ENCODE measurements at places on chromosomes 12 and 14. TPM values are rescaled to one million over a fixed set of nuclear protein-coding genes. Genes with fewer than 3 reads are reported as not detected.

DNA sequence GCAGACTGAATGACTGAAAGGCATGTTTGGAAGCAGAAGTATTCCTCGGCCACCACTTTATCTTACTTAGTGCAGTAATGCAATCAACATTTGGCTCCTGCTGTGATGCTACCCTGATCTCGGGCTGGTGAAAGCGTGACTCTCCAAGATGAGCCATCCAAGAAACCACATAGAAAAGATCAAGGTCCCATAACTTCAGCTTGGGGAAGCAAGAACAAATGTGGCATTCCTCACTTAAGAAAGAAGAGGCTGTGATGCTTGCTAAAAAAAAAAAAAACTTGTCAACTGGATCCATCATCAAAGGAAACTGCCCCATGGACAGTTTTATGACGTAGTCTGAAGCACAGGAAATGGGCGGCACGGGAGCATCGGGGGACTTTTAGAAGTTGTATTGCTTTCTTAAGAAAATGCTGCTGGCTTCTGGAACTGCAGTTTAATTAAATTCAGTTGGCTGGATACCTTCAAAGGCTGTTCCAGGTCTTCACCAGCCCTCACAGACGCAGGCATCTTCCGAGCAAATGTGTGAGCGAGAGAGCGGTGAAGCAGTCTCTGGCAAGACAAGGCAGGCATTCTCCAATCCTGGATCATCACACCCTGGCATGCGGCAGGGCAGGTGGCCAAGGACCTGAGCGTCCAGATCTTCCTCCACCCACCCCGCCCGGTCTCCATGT lies 38.2 kb upstream of the MAP1LC3B2 start:
- peak; percentile 49 for DNase-seq

- no peak for DNase-seq
Measured at GRCh38 chr14:80385336-80385735, 174.0 kb upstream of the DIO2 start.

- DNase-seq: no peak
Measured at GRCh38 chr14:92225731-92226130, 97.2 kb upstream of the SLC24A4 start.

- DNase-seq: no peak
Measured at GRCh38 chr14:80109055-80109454, 102.2 kb downstream of the DIO2 start.

DNA sequence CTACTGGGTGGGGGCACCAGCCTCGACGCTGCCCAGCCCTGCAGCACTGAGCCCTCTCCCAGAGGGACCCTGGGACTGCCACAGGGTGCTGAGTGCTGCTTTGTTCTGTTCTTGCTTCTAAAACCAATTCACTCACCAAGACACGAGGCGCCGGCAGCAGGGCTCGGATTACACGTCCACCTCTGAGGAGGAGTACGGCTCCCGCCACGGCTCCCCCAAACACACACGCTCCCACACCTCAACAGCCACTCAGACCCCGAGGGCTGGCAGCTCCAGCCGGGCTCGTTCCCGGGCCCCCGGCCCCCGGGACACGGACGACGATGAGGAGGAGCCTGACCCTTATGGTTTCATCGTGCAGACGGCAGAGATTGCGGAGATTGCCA lies 24.3 kb downstream of the CEP170B start:
- no peak for DNase-seq

DNA sequence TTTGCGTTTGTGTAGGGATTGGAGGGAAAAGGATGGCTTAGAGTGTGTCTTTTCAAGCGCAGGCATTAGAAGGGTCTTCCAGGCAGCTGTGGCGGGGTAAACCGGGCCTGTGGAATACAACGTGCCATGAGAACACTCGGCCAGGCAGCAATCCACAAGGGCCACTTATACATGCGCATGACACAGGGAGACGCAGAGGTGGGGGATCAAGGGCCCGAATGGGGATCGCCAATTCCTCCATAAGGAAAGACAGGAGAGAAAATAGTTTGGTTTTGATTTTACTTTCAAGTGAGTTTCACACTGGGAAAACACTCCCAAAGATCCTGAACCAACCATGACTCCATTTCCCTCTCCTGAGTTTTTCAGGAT lies 71.6 kb downstream of the SPRING1 start:
- DNase-seq: no peak

DNA sequence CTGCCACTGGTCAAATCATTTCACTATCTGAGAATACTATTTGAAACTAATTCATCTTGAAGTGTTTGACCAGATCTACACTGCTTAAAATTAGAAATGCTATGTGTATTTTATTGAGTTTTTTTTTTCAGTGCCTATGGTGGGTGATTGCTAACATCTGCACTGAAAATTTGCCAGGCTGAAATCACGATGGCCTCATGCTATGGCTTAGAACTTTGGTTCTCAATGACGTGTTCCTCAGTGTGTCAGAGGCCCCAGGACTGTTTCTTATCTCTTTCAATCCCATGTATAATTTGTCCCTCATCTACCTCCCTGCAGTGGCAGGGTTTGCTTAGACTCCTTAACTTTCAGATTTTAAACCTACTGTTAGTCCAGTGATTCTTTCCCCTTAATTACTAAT lies 36.2 kb upstream of the NKX2-8 start:
- DNase-seq: no peak

DNA sequence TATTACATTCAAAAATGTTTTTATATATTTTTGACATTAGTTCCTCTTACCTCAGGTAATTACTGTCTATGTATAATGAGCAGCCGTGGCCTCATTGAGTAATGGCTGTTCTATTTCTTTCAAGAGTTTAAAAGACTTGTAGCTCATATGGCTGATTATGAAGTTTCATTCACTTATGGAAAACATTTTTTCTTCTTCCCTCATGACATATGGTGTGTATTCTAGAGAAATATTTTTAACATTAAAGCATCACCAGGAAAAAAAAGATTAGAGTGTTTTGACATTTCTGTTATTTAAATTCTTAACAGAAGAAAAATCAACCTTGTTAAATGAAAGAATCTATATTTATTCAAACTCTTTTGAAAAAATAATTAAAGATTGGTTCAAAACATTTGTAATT lies 422.4 kb downstream of the TMEM117 start:
- DNase-seq: no peak

DNA sequence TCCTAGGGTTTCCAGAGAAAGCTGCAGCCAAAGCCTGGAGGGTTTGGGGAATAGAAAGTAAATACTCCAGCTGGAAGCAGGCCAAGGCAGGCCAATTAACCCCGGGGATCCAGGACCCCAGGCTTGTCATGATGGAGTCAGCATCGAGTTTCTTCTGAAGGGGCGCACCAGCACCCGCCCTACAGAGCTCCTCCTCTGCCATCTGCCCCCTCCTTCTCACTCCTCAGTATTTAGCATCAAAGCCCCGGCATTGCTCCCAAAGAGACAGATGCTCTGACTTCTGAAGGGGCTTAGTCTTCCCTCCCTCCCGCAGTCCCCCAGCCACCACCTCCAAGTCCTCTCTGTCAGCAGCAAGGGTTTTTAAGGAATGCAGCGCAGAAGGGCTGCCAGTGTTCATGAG lies 285.1 kb upstream of the NOS1 start:
- no peak for DNase-seq

DNA sequence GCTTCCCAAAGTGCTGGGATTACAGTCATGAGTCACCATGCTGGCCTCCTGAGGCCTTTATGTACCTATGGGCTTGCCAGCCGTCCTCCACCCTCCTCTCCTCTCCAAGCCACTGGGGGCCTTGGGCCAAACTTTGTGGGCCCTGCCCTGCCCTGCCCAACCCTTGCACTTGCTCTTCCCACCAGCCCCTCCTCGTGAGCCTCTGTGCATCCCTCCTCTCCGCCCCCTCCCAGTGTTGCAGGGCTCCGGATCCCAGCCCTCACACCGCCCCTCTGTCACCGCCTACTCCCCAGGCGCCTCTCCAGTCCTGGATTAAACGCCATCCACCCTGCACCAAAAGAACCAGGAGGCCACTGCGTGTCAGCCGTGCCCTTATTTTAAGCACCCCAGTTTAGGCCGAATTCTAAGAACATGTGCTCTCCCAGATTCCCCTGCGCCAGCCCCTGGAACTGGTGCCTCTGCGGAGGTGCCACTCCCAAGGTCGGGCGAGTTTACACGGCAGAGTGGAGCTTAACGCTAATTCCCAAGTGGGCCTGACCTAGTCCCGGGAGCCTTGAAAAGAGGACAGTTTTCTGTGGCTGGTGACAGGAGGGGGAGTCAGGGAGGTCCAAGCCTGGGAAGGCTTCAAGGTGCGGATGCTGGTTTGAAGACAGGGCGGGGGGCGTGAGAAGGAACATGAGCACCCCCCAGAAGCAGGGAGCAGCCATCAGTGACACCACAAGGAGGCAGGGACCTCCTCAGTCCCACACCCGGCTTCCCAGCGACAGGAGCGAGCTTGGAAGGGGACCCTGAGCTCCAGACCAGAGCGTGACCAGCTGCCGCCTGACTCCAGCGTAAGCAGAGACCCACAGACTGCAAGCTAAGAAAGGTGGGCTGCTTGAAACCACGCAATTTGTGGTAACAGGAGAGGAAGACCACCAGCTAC lies 21.2 kb upstream of the CDCA4 start:
- DNase-seq: no peak

- DNase-seq: peak; percentile 60
Measured at GRCh38 chr12:6340032-6340638, 1.7 kb downstream of the TNFRSF1A start.

DNA sequence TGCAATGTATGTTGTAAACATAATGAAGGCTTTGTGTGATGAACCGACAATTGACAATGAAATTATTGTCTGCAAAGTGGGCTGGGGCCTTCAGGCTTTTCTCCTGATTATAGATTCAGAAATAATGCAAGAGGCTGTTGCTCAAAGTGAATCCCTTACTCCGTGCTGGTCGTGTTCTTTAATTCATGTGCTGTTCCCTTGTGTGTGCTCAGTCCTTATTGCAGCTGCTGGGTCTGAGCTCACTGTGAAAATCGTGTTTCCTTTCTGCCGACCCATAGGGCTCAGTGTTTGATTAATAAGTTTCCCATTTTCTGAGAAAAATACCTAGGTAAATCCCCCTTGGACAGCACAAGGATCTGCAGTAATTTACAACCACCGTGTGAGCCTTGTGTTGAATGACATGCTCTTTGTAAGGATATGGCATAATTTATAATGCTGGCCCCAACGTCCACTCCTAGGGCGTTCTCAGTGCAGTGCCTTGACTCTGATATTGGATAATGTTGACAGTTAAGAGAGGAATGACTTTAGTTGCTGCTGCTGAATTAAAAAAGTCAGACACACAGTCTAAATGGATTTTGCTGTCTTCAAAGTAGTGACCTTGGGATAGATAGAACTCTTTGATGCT lies 81.6 kb downstream of the RGS6 start:
- DNase-seq: no peak

DNA sequence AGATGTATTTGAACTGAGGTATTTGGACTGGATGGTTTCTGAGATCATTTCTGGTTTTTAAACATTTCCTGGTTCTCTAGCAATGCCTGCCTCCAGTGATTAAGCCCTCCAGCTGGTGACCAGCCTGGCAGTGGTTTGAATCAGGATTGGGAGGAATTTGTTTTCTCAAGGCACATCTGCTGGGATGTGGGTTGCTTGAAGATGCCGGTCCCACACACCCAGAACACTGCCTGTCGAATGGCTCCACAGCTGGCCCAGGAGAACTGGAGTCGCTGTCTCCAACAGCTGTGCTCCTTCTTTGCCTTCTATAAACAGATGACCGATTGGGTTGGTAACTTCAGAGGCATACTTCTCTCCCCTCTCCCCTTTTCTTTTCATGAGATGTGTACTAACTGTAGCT lies 258.0 kb upstream of the DDHD1 start:
- DNase-seq: no peak

- no peak for DNase-seq
Measured at GRCh38 chr12:75317784-75318183, 12.3 kb downstream of the CAPS2 start.

DNA sequence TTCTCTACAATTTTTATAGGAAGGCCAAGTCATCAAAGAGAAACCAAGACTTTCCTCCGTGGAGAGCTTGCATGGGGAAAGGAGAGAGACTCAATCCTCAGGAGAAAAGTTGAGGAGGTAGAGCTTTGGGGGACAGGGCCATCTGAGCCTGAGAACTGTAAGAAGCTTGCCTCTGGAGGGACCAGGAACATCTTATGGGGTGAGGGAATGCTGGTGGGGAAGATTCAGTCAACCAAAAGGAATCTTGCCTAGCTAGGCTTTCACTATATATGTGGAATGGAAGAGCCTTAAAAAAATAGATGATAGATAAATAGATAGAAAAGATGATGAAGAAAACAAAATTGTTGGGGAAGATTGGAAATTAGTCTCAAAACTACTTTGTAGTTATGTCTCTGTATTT lies 63.5 kb downstream of the DYRK2 start:
- DNase-seq: no peak

GRCh38 chr12:6277982-6278438 lies 32.5 kb upstream of the PLEKHG6 start:
- DNase-seq: no peak

DNA sequence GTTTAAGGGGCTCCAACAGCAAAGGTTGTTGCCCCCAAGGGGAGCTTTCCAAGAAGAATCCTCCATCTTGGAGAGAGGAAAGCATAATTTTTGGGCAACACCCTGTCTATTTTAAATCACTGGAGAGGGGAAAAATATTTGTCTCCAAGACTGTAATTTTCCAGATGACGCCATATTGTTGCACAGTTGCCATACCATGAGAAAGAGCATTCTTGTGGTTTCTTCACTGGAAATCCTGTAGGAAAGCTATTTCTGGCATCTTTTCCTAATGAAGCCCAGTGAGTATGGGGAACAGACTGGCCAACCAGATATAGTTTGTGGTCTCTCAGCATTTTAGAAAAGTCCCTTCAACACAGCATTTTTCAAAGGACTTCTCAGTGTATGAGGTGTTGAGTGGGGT lies 88.1 kb upstream of the MANSC4 start:
- no peak for DNase-seq

- no peak for DNase-seq
Measured at GRCh38 chr14:38143170-38143569, 64.5 kb upstream of the SSTR1 start.

GRCh38 chr14:61211476-61212255 lies 69.5 kb downstream of the TMEM30B start:
- no peak for DNase-seq

Gene PTPRO
- not detected for total RNA-seq

Gene HECTD1
- total RNA-seq: 303 TPM

Gene DTX1
- total RNA-seq: 1.7 TPM

Gene TDRD9
- total RNA-seq: 3.0 TPM

Gene PMCH
- not detected for total RNA-seq

Gene NGB
- total RNA-seq: not detected

Gene GPN3
- total RNA-seq: 19.9 TPM

Gene CEBPE
- not detected for total RNA-seq

Gene PTMS
- 130 TPM for total RNA-seq

Measured in dermis blood vessel endothelial cell (primary cell).